ENCODE measurements at places on chromosomes 11 and 22. TPM values are rescaled to one million over a fixed set of nuclear protein-coding genes. Genes with fewer than 3 reads are reported as not detected.

GRCh38 chr11:122593473-122594420 is 61.8 kb upstream of the UBASH3B start:
- H3K27me3 ChIP-seq: no peaks in the 10 kb centered on the region
- H3K4me1 ChIP-seq: no peaks in the 10 kb centered on the region
- H3K36me3 ChIP-seq: no peaks in the 10 kb centered on the region
- H3K4me3 ChIP-seq: no peak overlapping the region

The TSPO gene
- 9.9 TPM for total RNA-seq

DNA sequence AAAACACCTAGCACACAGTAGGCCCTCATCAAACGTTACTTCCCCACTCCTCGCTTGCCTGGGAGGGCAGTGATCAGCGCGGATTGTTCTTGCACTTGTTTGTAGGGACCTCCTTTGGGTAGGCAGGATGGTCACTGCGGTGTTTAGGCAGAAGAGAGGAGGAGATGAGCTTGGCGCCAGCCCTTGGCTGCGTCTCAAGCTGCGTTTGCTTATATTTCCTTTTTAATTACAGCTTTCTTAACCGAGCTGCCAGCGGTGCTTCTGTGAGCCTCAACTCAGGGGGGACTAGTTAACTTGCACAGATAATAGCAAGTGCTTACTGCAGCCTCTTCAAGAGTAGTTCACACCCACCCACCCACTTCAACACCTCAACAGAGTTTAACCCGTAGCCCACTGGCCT is 15.1 kb downstream of the IFT27 start:
- H3K4me1 ChIP-seq: no peaks in the 10 kb centered on the region
- H3K27ac ChIP-seq: no peak overlapping the region
- no peaks in the 10 kb centered on the region for H3K36me3 ChIP-seq

GRCh38 chr11:112828421-112828820 is 132.8 kb upstream of the NCAM1 start:
- H3K27ac ChIP-seq: no peak overlapping the region
- DNase-seq: no peak
- H3K4me3 ChIP-seq: no peak overlapping the region

The ANGPTL5 gene
- not detected for total RNA-seq

The PRR5L gene
- 23.4 TPM for total RNA-seq

- no peak overlapping the region for H3K4me3 ChIP-seq
- peak; percentile 32 for DNase-seq
These were observed 134.3 kb downstream of the MN1 start for GRCh38 chr22:27667121-27667843.

DNA sequence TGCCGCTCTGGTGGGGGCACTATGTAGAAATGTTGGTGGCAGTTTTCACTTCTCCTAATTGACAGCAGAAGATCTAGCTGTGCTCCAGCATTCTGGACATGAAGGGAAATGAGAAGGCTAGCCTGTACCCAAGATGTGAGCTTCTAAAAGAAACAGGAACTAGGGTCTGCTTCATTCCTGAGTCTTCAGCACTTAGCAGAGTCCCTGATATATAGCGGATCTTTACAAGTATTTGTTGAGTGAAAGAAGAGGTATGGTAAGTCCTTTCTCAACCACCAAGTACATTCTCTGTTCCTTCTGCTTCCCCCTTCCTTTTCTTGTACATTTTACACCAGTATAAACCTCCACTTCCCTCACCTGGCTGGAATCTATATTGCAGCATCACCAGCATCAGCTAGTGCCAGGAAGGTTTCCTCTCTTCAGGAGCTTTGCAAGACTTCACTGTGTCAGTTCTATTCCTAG is 408.3 kb upstream of the CADM1 start:
- no peak overlapping the region for H3K27ac ChIP-seq
- H3K36me3 ChIP-seq: no peaks in the 10 kb centered on the region
- peaks cover 33% of the 10 kb centered on the region for H3K4me1 ChIP-seq
- no peak overlapping the region for H3K4me3 ChIP-seq

DNA sequence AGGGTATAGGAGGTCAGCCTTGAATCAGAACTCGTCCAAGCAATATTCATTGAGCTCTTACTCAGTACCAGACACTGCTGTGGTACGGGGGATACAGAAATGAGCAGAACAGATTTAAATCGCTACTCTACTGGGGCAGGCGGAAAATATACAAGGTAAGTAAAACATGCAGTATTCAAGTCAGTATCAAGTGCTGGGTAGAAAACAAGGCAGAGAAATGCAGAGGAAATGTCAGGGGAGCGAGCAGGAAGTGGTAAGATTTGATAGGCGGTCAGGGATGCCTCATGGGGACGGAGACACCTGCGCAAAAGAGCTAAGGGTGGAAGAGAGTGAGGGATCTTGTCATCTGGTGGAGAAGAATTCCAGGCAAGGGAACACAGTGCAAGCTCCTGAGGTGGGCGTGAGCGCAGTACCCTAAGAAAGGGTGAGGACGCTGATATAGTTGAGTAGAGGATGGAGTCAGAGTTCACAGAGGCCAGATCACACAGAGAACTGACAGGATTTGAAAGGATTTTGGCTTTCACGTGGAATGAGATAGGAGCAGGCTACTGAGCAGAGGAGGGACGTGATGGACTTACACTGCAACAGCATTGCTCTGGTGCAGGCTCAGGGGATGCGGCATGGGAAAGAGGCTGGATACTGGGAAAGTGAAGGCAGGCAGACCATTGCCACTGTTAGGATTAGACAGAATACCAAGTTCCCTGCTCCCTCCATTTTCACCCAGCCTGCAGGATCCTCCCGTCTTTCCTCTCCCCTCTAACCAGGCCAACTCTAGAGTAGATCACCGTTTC is 35.8 kb downstream of the SC5D start:
- no peak for DNase-seq
- no peak overlapping the region for H3K4me3 ChIP-seq
- no peaks in the 10 kb centered on the region for H3K36me3 ChIP-seq
- no peaks in the 10 kb centered on the region for H3K27me3 ChIP-seq
- H3K27ac ChIP-seq: no peak overlapping the region

GRCh38 chr22:47691152-47691895 is 928.9 kb downstream of the TBC1D22A start:
- no peak for DNase-seq
- H3K36me3 ChIP-seq: no peaks in the 10 kb centered on the region
- H3K27ac ChIP-seq: no peak overlapping the region
- no peaks in the 10 kb centered on the region for H3K27me3 ChIP-seq

- no peak overlapping the region for H3K4me3 ChIP-seq
- no peaks in the 10 kb centered on the region for H3K27me3 ChIP-seq
- no peak for DNase-seq
- H3K27ac ChIP-seq: no peak overlapping the region
- H3K4me1 ChIP-seq: peaks cover 10% of the 10 kb centered on the region
- H3K36me3 ChIP-seq: no peaks in the 10 kb centered on the region
These were observed 287.3 kb upstream of the MTNR1B start for GRCh38 chr11:92682136-92682535.

DNA sequence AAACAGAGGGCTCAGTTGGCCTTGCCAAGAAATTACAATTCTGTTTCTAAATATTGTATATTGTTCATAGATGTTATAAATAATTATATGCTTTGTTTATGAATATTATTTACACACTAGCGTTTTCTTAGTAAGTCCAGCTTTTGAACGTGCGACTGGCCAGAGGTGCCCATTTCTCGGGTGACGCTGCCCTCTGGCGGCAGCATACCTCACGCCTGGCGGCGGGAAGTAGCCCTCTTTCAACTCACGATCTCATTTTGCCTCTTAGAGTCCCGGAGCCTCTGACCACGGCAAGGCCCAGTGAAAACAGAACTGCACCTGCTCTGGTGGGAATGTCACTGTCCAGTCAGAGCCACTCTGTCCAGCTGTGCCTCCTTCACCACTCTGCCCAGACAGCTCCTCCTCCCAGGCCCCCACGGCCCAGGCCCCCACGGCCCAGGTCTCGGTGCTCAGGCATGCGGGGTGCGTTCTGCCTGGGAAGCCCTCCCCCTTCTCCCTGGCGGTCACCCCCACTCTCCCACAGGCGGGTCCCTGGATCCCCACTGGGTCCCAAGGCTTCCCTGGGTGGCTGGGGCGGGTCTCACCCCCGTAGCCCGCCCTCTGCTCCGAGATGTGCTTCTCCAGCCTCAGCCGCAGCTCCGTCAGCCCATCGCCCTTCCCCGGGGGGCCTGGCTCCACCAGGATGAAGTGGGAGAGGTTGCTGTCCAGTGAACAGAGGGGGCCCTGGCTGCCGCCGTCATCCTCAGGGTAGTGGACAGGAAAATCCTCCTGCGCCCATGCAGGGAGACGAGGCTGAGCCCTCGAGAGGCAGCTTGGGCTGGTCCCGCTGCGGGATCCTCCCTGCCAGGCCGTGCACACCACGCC is 19.3 kb downstream of the TSSC4 start:
- no peaks in the 10 kb centered on the region for H3K36me3 ChIP-seq
- no peak overlapping the region for H3K4me3 ChIP-seq
- no peak overlapping the region for H3K27ac ChIP-seq
- no peaks in the 10 kb centered on the region for H3K4me1 ChIP-seq
- no peaks in the 10 kb centered on the region for H3K27me3 ChIP-seq

GRCh38 chr11:10622957-10623791 is 54.7 kb upstream of the LYVE1 start:
- no peak overlapping the region for H3K4me3 ChIP-seq
- no peak for DNase-seq
- H3K27ac ChIP-seq: no peak overlapping the region
- no peaks in the 10 kb centered on the region for H3K36me3 ChIP-seq
- no peaks in the 10 kb centered on the region for H3K27me3 ChIP-seq

DNA sequence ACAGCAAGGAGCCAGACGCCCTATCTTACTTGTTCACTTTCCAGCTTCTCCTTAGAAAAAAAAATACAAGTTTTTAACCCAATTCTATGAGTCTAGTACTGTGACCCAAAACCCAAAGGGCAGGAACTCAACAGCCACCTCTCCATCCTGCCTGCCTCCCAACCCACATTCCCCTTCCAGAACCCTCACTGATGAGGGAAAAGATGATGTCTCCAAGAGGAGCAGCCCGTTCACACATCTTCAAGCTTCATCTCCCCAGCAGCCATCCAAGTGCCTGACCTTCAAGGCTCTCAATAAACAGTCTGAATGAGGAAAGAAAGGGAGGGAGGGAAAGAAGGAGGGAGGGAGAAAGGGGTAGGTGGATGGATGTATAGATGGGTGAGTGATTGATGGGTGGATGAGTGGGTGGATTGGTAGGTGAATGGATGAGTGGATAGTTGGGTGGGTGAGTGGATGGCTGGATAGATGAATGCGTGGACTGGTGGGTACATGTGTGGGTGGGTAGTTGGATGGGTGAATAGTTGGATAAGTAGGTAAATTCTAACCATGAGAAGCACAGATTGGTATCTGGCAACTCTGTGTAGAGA is 50.4 kb downstream of the IGLL5 start:
- H3K4me3 ChIP-seq: no peak overlapping the region
- H3K27ac ChIP-seq: no peak overlapping the region
- H3K4me1 ChIP-seq: no peaks in the 10 kb centered on the region
- DNase-seq: no peak

The PHOX2A gene
- total RNA-seq: not detected

GRCh38 chr11:2752204-2752770 is 52.5 kb upstream of the KCNQ1OT1 start:
- H3K4me1 ChIP-seq: peaks cover 17% of the 10 kb centered on the region
- H3K4me3 ChIP-seq: no peak overlapping the region
- no peaks in the 10 kb centered on the region for H3K36me3 ChIP-seq
- H3K27me3 ChIP-seq: peaks cover 20% of the 10 kb centered on the region
- H3K27ac ChIP-seq: no peak overlapping the region
- DNase-seq: no peak

GRCh38 chr22:32765132-32765618 is 36.3 kb upstream of the TIMP3 start:
- no peak overlapping the region for H3K4me3 ChIP-seq
- no peaks in the 10 kb centered on the region for H3K27me3 ChIP-seq
- no peaks in the 10 kb centered on the region for H3K36me3 ChIP-seq
